ENCODE measurements at places on chromosomes 5 and 9. TPM values are rescaled to one million over a fixed set of nuclear protein-coding genes. Genes with fewer than 3 reads are reported as not detected.
A peak's percentile ranks its signal among the peaks of the same experiment; 100 is the strongest.

Gene NME5
- total RNA-seq, result 18.5 TPM

Gene ZNF346
- 45.6 TPM for total RNA-seq

Gene MOB3B
- total RNA-seq, result 36.6 TPM

Gene JAKMIP2
- 44.9 TPM for total RNA-seq

Gene BTNL9
- 16.0 TPM for total RNA-seq

Gene EIF4E1B
- total RNA-seq, result 17.0 TPM

Gene CCL21
- total RNA-seq, result not detected

Gene SPOCK1
- 544 TPM for total RNA-seq

Gene PCYOX1L
- 23.0 TPM for total RNA-seq

Gene TAF11L10
- total RNA-seq, result 1.1 TPM

GRCh38 chr5:175335691-175336090 lies 108.3 kb downstream of the DRD1 start:
- no peak for DNase-seq

DNA sequence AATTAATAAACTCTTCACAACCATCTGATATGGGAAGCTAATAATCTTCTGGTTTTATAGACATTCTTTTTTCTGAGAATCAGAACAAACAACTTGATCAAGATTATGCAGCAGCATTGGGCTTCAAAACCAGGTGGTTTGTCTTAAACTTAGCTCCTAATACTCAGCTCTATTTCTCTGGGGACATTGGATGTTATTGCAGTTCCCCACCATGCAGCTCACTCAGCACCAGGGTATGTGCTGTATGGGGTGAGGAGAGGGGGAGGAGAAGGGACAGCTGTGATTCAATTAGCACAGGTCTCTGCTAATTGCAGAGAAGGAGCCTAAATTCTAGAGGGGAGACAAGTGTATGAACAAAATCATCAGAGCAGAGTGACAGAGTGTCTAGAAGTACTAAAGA lies 210.7 kb upstream of the TNC start:
- DNase-seq, result no peak

- no peak for DNase-seq
Measured at GRCh38 chr9:3784641-3785040, 258.8 kb upstream of the RFX3 start.

DNA sequence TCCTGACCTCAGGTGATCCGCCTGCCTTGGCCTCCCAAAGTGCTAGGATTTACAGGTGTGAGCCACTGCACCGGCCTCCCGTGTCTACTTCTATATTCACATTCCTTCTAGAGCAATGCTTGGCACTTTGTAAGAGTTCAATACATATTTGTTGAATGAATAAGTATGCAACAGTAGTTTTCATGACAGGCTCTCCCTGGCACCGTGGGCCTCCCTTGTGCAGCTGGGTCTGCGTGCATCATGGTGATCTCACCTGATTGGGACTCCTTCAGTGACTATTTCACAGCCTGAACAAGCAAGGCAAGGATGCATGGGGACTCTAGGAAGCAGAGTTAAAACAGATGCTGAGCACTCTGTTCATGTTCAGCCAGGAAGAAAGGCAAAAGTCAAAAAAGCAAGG lies 6.8 kb upstream of the ZBTB34 start:
- DNase-seq, result no peak

GRCh38 chr5:95904827-95905226 lies 56.8 kb downstream of the ELL2 start:
- no peak for DNase-seq

DNA sequence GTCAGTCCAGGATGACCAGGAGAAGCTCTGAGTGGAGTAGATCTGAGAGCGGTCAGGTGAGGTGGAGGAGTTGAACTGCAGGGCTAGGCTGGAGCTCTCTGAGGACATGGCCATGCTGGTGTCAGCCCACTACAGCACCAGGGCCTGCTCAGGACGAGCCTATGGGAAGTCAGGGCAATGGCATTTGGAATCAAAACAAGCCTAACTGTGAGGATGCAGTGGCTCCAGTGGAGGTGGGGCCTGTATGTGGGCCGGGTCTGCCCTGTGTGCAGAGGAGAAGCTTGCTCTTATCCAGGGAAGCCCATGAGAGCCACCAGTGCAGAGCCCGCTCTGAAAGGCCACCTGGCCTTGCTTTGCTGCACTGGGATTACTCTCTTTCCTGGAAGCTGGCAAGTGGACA lies 11.1 kb downstream of the CXCL14 start:
- no peak for DNase-seq

- DNase-seq, result no peak
Measured at GRCh38 chr5:124630767-124631704, 115.4 kb downstream of the ZNF608 start.

- DNase-seq, result peak; percentile 69
Measured at GRCh38 chr5:90134892-90135291, 274.7 kb downstream of the CETN3 start.

GRCh38 chr5:53407373-53407772 lies 73.1 kb upstream of the FST start:
- no peak for DNase-seq

- DNase-seq, result no peak
Measured at GRCh38 chr5:153402550-153402949, 87.9 kb upstream of the GRIA1 start.

- DNase-seq, result no peak
Measured at GRCh38 chr5:90612919-90613318, 54.3 kb downstream of the ADGRV1 start.

- DNase-seq, result no peak
Measured at GRCh38 chr5:131180407-131180806, 9.7 kb downstream of the LYRM7 start.

DNA sequence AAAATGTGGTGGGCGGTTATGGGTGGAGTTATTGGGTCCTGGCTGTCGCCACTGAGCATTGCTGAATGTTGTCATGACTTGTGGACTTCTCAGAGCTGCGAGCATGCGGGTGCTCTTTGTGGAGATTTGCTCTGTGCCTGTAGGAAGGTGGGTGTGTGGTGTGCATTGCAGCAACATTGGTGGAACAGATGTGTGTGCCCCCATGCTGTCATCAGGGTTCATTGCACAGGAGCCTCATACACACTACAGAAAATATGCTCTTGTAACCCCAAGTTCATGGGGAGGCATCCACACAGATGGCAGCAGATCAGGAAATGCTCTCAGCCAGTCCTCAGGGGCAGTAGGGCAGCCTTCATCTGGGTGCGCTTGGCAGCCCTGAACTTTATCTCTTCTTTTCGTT lies 55.9 kb upstream of the PHF2 start:
- no peak for DNase-seq

DNA sequence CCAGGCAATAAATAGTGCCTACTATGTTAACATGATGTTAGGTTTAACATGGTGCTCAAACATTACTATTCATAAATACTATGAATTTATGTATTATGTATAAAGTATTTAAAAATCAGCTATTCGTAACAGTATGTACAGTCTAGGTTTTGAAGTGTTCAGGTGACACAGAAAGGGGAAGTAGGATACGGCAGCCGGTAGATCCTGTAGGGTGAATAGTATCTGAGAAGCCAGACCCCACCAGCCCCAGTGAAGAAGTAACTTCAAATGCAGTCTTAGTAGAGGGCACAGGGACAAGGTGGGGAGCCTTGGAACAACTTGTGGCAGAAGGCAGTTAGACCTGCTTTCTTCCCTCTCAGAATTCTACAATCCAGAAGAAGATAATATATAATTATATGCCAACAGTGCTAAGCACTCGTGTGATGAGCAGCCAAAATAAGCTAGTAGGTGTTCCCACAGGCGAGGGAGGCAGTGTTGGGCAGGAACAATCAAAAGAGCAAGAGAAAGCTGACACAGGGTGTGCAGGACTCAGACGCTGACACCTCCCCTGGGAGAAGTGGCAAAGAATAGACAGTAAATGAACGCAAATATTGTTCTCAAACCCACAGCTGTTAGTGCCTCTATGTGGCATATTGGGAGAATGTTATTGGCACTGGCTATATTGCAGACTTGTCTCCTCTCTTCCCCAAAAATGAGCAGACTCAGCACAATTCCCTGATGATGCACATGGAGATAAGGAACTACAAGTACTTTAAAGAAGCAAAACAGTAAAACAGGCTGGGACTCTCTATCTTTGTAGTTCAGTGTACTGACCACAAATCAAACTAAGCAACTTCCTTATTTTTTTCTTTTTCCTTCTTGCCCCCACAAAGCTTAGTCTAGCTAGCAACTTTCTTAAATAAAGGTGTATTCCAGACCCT lies 4.6 kb downstream of the ZNF367 start:
- DNase-seq, result no peak

DNA sequence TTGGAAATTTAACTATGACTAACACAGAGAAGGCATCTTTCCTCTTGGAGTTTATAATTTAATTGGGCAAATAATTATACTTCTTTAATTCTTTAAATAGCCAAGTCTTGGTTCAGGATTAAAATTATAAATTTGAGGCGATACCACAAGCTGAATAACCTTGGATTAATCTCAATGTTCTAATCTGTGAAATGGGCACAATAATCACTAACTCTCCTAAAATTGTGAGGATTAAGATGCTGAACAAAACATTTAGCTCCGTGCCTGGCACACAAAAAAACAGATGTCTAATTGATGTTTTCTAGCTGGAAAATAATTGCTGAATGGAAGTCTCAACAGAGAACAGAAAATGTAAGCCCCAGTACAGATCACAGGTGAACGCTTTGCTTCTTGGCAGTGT lies 69.7 kb upstream of the TRIM32 start:
- DNase-seq, result no peak

DNA sequence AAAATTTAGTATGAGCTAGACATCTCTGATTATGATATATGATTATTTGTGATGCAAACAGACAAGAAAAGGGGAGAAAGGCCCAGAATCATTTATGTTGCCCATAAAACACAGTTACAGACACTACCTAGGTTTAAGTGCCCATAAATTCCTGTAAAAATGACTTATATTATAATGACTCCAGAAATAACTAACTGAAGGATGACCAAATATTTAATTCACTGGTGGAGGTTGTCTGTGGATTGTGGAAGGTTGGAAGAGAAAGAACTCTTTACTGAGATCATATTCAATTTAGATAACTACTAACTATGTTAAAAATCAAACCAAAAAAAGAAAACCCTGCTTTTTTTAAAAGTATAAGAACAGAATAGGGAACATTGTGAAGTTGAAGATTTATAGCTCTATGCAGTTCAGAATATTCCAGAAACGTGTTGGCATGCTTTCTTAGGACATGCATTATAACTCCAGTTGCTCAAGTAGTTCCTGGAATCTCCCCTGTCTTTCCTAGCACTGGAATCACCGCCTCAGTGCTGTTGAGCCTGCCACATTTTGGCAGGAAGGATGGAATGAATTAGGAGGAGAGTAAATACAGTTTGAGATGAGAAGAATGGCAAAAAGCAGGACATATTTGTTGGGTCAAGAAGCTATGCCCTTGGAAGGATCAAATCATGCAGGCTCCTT lies 72.0 kb upstream of the PAPPA start:
- no peak for DNase-seq
